NCI-H187 (cell line): ENCODE measurements at places on chromosomes 3 and 15.

- no peak for DNase-seq
These were observed 22.8 kb upstream of the SMAD3 start for GRCh38 chr15:67042551-67043142.

- DNase-seq, result peak; percentile 16
These were observed 23.7 kb downstream of the RBM5 start for GRCh38 chr3:50112462-50112861.

GRCh38 chr15:83262594-83263315, 21.7 kb downstream of the BNC1 start:
- no peak for DNase-seq

- DNase-seq, result no peak
These were observed 34.3 kb downstream of the GOLGA6L10 start for GRCh38 chr15:82314769-82315518.

DNA sequence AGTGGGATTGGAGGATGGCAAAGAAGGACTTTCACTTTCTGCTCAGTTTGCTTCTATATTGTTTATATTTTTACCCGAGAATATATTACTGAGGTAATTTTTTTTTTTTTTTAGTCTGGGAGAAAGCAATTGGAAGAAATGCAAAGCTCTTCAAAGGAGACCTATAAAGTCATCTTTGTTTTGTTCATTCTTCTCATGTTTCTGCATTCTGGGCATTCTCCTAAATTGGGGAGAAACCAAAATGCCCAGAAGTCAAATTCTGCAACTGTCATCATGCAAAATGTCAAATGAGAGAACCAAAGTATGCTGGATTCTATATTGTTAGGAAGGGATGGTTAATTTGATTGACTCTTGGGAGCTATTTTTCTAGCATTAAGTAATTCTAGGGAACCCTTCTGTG, 168.3 kb upstream of the TSC22D2 start:
- DNase-seq, result no peak

GRCh38 chr3:11953778-11954177, 50.4 kb upstream of the SYN2 start:
- no peak for DNase-seq

GRCh38 chr3:66706890-66707289, 206.1 kb upstream of the LRIG1 start:
- no peak for DNase-seq

DNA sequence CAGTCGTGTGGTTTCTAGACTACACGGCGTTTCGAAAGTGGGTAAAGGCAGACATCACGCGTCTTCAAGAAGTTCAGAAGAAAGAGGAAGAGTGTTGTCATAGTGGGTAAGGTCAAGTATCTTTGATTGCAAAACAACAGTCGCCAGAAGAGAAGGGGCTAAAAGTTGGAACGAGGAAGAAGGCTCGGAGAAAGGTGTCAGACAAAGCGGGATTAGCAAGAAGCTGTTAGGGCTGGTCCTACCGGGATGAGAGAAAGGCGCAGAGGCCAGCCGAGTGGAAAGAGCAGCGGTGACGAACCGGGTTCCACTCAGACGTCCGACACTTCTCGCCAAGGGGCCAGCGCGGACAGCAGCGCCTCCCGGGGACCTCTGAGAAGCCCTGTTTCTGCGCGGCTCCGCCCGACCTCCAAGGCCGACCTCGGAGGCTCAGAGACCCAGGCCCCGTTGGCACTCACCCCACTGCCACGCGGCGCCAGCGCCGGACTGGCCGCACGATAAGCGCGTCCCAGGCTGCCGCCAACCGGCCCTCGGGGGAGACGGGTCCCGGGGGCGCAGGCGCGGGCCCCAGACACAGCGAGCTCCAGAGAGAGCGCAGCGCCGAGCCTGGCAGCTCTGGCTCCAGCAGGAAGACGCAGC, 436 bp downstream of the ADPGK start:
- DNase-seq, result no peak

- DNase-seq, result no peak
These were observed 214.1 kb downstream of the NECTIN3 start for GRCh38 chr3:111285694-111286093.

DNA sequence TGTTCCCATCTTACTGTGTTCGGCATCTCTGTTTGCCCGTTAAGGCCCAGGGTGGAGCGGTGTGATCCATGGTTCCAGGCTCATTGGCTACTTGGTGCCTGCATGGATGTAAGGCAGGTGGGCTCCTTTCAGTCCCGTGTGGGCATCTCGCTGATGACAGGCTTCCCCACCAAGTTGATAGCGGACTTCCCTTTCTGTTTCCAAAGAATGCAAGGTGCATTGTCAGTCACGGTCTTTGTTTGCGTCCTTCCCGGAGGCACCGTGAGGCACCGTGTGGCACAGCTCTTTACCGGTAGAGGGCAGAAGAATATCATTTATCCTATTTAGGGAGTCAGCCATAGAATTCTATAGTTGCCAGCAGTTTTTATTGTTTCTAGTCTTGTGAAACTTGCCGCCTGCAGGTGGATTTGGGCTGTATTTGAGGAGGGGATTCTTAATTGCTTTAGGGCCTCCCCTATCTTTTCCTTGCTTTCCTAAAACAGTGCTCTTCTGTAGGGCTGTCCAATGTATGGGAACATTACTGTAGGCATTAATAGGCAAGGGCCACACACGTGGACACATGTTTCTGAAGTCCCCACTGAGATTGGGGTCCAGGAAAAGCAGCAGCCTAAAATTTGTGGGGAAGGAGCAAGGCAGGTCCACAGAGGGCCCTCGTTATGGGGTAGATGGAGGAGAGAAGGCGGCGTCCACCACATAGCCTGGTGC, 244.1 kb downstream of the SLCO3A1 start:
- DNase-seq, result no peak

DNA sequence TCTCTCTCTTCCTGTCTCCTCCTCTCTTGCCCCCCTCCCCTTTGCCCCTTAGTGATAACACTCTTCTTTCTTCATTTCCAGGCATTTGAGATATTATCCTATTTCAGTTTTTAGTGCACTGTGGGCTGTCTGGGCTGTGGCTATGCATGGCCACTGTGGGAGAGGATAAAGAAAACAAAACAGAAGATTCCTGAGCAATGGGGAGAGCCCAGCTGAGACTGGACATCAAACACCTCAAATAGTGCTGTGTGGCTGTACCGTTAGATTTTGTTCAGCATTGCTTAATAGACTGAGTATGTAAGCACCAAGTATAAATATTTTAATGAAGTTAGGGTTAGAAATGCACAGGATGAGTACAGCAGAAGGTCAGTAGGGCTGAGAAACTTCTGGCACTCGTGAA, 7.9 kb upstream of the GBE1 start:
- DNase-seq, result no peak

GRCh38 chr3:150653110-150653561, 50.0 kb downstream of the SELENOT start:
- no peak for DNase-seq

DNA sequence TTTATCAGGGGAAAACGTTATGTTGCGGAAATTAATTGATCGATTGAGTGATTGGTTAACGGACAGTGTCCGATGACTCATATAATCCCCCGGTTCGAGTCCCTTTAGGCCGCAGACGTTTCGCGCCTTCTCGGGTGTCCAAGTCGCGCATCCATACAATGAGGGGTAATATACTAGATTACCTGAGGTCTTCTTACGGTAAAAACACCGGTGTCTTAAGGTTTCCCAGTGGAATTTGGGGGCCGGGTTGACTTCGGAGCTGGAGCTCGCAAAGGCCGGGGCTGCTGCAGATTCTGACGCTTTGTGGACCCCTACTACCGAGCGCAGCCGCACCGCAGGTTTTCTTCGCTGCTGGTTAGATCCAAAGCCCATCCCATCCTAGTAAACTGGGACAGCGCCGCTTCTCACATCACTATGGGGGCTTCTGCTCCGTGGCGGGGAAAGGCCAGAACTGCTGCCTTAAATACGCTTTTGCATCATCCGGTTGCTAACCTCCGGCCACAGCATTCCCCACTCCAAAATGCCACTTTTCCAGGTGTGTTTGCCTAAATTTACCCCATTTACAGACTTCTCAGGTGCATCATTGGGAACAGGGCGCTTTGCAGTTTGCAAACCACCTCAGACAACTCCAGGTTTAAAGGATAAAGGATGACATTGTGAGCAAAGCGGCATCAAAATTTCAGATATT, 858 bp upstream of the SACM1L start:
- DNase-seq, result no peak

GRCh38 chr3:194727435-194728128, 41.9 kb downstream of the FAM43A start:
- DNase-seq, result no peak
